Natural killer cell (primary cell): ENCODE measurements at places on chromosomes 4 and X.

GRCh38 chrX:154809939-154810665, 4.8 kb upstream of the MPP1 start:
- H3K4me3 ChIP-seq, result no peak overlapping the region
- DNase-seq, result peak; percentile 27
- H3K36me3 ChIP-seq, result no peaks in the 10 kb centered on the region
- H3K27me3 ChIP-seq, result no peaks in the 10 kb centered on the region

- H3K4me3 ChIP-seq, result no peak overlapping the region
- no peaks in the 10 kb centered on the region for H3K27me3 ChIP-seq
- H3K27ac ChIP-seq, result no peak overlapping the region
- H3K4me1 ChIP-seq, result no peaks in the 10 kb centered on the region
- no peaks in the 10 kb centered on the region for H3K36me3 ChIP-seq
These were observed 224.5 kb downstream of the PCDH18 start for GRCh38 chr4:137307806-137308205.

- H3K27me3 ChIP-seq, result no peaks in the 10 kb centered on the region
- peak overlapping the region; percentile 92 for H3K27ac ChIP-seq
- H3K4me3 ChIP-seq, result peak overlapping the region; percentile 98
- no peaks in the 10 kb centered on the region for H3K36me3 ChIP-seq
These were observed 651 bp upstream of the SAP30 start for GRCh38 chr4:173370130-173370476.

GRCh38 chrX:69615342-69615741, 571 bp upstream of the EDA start:
- DNase-seq, result no peak
- H3K4me3 ChIP-seq, result no peak overlapping the region
- no peaks in the 10 kb centered on the region for H3K36me3 ChIP-seq
- peaks cover 5% of the 10 kb centered on the region for H3K4me1 ChIP-seq
- H3K27me3 ChIP-seq, result peaks cover 3% of the 10 kb centered on the region

DNA sequence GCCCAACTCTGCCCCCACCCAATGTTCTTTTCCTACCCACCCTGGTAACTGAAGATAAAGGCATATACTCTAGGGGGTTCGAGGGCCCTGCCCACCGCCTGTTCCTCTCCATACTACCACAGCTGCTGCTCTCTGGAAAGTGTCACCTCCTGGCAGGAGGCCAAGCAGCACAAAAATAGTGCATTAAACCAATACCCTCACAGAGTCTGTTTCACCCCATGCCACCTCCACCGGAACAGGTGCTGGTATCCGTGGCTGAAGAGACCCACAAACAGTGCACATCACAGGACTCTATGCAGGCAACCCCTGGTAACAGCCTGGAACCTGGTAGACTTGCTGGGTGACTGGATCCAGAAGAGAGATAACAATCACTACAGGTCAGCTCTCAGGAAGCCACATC, 85.1 kb upstream of the CTSO start:
- no peak overlapping the region for H3K27ac ChIP-seq
- DNase-seq, result no peak
- no peak overlapping the region for H3K4me3 ChIP-seq
- H3K36me3 ChIP-seq, result no peaks in the 10 kb centered on the region
- H3K27me3 ChIP-seq, result no peaks in the 10 kb centered on the region
